ENCODE measurements at places on chromosomes 3 and 15. TPM values are rescaled to one million over a fixed set of nuclear protein-coding genes. Genes with fewer than 3 reads are reported as not detected.

Gene A4GNT
- not detected for total RNA-seq

DNA sequence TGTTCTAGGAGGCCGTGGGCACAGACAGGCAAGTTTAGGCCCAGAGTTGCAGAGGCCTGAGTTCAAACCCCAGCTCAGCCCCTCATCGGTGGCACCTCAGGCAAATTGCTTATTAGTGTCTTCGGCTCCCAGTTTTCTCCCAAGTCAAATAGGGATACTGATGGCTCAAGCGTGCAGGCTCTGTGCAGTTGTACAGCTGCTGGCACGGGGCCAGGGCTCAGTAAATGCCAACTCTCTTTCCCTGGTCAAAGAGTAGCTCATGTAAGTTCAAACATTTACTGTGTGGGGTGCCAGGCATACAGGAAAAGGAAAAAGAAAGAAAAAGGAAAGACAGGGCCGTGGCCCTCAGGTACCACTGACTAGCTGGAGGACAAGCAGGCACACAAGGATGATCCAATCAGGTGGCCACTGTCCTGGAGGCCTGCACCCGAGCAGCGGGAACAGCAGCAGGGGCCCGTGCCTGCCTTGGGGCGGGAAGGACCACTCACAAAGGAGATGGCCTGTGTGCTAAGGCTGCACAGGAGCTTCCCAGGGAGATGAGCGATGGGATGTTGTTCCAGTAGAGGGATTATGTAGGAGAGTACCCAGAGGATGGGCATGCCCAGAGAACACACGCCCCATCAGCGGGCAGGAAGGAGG lies 70.8 kb downstream of the TBC1D2B start:
- DNase-seq = no peak

DNA sequence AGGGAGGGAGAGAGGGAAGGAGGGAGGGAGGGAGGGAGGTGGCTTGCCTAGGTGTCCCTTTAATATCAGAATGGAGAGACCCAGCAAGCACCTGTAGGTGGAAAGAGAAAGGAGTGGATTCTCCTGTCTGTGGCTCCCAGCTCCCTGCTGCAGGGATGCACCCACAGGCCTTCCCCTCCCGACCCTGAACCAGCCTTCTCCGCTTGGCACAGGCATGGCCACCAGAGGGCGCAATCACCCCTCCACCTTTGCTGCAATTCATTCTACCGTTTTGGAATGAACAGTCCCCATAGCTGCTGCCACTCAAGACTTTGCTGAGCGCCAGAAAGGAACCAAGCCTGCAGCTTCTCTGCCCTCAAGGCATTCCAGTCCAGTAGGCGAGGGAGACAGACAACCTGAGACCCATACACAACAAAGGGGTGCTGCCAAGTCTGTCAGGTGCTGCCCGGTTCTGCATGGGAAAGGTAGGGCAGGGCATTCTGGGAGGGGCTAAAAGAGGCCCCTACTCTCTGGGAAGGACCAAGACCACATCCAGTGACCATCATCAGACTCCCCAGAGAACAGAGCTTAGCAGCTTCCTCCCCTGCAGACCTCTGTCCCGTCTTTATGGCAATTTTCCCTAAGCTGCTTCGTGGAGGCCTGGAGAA lies 4.9 kb downstream of the TLR9 start:
- DNase-seq = peak; percentile 96

Gene LYZL4
- not detected for total RNA-seq

Gene ZDHHC23
- total RNA-seq = 7.7 TPM

DNA sequence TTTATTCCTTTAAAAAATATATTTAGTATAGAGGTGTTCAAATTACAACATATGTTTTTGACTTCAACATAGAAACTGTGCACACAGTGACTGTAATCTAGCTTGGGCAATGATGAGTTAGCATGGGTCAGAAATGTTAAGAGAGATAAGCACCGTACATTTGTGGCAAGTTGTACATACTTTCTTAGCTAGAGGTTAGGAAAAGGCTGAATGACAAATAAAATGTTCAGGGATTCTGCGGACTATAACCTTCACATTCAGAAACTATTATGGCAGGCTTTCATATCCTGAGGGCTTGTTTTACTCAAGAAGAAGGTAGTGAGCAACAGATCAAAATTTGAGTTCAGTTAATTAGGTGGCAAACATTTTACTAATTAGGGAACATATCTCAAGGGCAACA lies 379.7 kb upstream of the EPHA6 start:
- DNase-seq = no peak

DNA sequence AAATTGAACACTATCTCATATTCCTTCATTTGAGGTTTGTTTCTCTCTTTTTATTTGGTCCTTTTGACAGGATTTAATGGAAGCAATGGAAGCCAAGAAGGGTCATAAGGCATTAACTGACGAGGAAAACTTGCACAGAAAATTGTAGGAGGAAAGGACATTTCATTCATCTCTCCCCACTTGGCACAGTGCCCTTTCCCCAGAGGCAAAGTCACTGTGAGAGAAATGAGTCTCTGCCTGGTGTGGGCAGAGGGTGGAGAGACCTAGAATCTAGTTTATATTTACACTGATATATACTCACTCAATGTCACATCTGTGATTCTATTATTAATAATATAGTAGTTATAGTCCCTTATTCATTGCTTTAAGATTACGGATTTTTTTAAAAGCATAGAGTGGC lies 324.6 kb upstream of the IL12A start:
- DNase-seq = no peak

Gene COL6A6
- total RNA-seq = 0.94 TPM

DNA sequence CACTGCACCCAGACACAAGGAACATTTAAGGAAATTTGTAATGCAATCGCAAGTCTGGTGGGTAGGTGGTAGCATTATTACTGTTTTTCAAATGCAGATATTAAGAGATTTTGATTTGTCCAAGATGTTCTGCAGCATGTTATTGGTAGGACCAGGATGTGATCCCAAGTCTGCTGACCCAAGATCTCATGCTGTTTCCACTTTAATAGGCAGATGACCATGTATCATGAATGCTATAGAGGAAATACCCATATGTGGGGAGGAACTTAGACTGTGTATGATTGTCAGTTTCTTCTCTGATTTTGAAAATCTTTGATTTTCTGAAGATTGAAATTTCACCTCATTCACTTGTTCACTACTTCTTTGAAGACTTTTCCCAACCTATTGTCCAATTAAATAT lies 28.7 kb downstream of the ATP6V1A start:
- DNase-seq = no peak

DNA sequence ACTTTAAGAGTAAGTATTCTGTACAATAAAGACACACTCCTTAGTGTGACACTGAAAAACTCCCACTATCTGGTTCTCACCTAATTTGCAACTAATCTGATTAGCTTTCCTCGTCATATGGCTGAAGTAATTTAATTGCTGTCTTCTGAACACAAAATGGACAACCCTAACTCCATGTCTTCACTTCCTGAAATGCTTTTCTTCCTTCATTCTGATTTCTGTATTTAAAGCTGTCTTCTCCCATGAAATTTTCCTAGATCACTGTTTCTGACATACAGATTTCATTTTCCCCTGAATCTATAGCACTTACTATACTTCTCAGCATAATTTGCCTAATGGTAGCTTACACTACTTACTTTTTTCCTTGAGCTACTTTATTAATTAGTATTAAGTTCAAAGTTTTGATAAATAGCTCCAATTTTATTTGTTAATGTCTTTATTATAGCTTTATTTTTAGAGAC lies 6.3 kb downstream of the CCPG1 start:
- no peak for DNase-seq

DNA sequence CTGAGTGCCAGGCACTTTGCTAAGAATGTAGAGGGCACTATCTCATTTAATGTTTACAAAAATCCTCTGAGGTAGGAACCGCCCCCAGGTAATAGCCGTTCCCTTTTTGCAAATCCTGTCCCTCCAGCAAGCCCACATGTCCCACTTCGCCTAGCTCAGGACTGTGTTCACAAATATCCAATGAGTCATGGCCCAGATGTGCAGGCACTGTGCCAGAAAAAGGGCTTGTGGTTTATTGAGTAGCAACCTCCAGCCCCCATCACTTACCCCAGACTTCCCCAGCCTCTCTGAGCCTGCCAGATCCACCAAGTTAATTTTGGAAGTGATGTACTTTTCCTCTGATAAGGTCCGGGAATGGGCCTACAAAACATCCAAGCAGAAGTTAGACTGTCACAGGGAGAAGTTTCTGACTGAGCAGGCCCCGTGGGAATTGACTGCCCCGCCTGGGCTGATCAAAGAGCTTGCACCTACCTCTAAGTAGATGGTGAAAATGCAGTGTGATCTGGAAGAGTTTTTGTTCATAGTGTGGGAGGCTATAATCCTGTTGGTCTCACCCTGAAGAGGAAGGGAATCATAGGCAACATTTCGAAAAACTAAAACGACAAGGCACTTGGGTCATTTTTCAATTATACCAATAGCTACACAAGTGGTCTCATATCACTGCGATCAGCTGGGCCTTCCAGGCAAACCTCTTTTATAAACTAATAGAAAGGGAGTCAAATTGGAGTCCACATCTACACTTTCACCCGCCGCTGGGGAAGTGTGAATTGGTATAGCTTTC lies 15.7 kb downstream of the KIF9 start:
- peak; percentile 61 for DNase-seq

Gene BCL2A1
- total RNA-seq = 34.4 TPM

Gene KBTBD13
- total RNA-seq = not detected

DNA sequence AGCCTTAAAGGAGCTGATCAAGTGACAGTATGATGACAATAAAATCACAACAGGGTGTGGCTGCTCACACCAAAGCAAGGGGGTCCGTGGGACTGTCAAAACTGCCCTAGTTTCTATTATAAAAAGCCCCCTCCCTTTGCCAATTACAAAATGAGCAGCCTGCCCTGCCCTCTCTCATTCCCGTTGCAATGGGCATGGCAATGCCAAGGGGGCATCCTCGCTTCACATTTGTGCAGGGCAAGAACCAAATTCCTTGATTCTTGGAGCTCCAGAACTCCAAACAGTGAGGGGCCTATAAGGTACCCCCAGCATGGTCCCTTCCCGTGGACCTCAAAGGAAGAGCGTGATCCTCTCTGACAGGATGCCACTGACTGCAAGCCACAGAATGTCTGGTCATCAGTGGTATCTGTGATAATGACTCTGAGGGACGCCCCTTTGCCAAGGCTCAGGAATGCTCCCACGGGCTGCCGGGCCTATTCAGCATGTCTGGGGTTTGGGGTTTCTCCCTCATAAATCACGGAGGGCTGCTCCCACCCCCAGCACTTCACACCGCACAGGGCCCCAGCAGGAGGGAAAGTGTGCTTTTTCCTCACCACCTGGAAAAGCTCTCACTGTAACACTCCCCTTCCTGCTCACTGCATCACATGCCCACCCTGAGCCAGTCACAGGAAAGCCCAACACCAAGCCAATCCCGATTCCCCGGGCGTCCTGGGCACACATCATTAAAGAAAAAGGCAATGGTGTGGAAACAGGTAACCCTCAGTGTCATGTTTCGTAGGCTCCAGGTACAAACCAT lies 105.1 kb upstream of the TRPM1 start:
- DNase-seq = no peak

Gene ADCY5
- total RNA-seq = 14.0 TPM

DNA sequence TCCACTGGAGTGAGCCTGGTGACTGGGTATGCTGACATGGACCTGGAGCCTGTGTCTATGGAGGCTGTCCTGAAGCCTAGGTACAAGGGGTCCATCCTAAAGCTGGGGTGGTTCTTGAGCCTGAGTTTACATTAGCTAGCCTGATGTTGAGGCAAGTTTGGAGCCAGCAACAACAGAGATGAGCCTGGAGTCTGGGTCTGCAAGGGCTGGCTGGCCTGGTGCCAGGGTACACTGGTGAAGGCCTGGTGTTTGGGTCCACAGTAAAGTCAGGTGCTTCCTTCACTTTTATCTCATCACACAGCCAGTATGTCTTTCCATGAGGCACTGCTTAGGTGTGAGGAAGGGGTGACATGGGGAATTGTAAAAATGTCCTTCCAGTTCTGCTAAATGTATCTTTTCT lies 49.5 kb downstream of the TP63 start:
- no peak for DNase-seq

Gene ZIC1
- total RNA-seq = not detected

Gene SLC22A14
- not detected for total RNA-seq

Gene HRG
- total RNA-seq = not detected

GRCh38 chr3:128330214-128330842 lies 136.4 kb downstream of the DNAJB8 start:
- DNase-seq = peak; percentile 53

- no peak for DNase-seq
Observed at GRCh38 chr15:60814855-60815254, 335.9 kb upstream of the ICE2 start.

DNA sequence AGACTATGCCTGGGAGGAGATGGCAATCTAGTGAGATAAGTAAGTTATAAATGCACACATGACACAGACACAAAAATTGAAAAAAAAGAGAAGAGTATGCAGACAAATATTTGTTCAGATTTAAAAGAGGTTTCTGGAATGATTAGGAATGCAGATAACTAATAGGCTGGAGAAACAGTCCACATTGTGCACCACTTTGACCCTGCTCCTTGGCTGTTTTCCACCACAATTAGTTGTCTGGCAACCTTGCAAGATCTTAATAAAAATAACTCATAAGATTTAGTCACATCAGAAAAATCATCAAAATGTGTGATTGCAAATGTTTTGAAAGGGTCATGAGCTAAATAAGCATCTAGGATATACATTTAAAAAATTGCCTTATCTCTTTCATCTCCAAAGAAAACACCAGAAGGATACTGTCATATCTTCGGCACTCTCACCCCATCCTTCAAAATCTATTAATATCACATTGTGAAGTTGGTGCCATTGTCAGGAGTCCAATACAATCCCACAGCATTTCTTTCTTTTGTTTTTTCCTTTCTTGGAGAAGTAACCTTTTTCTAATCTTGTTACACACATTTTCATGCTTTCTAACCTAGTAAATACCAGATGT lies 153.7 kb upstream of the KCNMB2 start:
- DNase-seq = no peak

GRCh38 chr15:92288755-92289154 lies 104.9 kb upstream of the ST8SIA2 start:
- no peak for DNase-seq

DNA sequence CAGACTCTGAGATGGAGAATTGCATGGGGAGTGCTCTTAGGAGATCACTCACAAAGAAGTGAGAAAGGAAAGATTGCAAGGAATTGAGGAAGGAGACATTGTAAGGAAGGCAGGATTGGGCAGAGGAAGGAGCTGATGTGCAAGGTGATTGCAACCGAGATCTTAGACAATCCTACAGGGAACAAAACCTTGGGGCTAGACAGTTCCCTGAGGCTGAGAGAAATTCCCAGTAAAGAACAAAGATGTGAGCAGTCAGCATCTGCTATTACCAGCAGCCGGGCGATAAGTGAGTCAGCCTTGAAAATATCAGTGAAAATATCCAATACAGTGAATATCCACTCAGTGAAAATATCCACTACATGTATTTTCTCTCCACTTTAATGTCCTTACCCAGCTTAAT lies 143.6 kb upstream of the TBC1D5 start:
- DNase-seq = no peak

- DNase-seq = no peak
Observed at GRCh38 chr3:74055061-74055460, 430.3 kb upstream of the PDZRN3 start.

Gene TGM4
- total RNA-seq = not detected
